ENCODE measurements at places on chromosomes 2 and 18.

DNA sequence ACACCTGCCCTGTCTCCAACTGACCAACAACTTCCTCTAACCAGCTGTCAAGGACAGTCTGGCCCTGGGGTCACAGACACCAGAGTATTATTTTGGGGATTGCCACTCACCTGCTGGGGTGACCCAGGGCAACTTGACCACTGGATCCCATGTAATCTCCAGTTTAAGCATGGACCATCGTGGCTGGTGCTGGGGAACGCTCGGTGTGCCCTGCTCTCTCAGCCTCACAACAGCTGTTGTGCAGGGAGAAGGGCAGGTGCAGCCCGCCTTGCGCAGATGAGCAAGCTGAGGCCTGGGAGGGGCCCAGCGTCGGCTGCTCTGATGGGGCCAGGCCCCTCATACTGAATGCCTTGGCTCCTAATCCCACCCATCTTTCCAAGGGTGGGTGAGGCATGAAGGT lies 21.0 kb upstream of the INHBB start:
- no peak for DNase-seq

DNA sequence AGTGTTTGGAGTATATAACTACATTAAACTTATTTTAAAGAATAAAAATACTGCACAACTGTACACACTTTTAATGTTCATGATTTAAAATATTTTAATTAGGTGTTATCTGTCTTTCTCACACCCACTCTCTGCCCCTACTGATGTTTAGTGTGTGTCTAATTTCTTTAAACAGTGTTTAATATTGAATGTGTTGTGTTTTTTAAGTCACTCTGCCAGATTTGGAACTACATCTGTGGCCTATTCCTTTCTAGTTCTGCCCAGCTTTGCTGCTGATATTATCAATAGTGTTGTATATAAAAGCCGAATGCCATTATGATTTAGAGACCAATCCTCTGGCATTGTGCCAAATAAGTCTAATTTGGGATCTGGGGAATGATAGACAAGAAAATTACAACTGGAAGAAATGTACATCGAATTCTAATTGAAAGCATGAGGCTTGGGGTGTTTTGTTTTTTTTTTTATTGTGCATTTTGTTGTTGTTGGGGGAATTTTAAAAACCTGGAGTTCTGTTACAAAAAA lies 398.0 kb downstream of the CPS1 start:
- DNase-seq = no peak

DNA sequence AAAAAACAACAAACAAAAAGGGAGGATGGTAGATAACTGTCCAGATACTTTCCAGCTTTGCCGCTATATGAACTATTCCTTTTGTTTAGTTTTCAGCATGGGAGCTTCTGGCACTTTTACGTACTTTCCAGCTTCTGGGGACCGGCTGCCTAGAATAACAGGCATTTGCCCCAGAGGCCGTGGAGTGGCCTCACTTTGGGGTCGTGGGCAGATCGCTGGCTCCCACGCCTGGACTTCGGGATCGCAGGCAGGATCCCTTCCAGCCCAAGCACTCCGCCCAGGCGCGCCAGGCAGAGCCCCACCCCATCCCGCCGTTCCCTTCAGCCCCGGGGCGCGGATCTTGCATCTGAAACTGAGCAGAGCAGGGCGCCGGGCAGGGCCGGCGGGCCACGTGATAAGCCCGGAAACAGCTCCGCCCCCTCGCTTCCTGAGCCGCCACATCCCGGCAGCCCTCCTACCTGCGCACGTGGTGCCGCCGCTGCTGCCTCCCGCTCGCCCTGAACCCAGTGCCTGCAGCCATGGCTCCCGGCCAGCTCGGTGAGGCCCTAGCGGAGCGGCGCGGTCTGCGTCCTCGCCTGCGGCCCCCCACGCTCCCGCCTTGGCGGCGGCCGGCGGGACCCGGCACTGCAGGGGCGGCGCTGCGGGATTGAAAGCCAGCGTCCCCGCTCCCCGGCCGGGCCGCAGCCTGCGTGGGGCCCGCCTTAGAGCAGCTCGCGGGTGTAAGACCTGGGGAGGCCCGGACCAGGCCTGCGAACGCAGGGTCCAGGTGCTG lies at the start of gene ATIC:
ATIC (plus strand) TSS at position 435 of the 772 bp plus-strand sequence; CDS start at position 519, 84 bp downstream.
- peak; percentile 82 for DNase-seq

DNA sequence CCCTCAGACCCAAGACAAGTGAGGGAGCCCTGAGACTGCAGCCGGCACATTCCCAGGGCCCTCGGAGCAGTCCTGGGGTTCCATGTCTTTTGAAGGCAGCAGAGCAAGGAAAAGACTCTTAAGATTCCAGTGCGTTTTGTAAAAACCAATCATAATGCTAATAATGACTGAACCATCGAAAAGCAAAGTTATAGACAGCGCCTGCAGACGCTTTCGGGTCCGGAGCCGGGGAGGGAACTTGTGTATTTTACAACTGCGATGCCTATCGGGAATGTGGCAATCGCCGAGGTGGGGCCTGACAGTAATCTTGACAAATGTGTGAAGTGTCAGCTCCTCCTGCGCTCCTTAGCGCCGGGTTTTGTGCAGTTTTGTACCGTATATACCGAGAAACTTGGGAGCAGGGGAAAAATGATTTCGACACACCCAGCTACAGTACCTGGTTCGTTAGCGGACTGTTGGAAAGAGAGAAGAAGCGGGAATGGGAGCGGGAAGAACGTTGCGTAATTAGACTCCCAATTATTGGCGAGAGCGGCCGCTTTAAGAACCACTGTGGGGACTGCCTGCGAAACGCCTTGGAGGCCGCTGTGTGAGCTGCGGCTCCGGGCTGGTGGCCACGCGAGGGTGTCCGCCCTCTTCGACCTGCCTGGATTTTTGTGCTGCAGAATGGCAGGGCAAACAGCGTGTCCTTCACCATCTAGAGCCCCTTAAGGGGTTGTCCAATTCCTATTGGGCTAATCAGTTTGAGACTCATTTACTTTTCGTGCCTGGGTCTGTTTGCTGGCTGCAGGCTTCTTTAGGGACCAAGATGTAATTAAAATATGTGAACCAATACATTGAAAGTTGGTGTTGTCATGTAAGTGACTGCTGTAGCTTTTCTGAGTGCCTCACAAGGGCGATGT lies 2.4 kb downstream of the EPAS1 start:
- DNase-seq = no peak

DNA sequence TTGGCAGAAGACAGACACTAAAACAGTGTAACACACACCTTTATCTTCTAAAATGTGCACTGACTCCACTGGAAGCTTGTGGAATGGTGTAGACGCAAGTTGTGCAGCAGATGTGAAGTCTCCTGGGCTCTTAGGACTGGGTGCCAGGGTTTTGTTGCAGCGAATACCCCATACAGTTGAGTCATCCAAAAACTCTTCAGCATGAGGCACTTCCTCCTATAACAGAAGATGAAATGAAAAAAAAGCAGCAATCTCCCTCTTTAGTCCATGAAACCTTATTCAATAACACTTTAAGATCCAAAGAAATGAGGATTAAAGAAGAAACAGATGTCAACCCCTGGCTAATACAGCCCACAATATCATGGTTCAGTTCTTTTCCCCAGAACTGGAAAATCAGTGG lies 22.2 kb downstream of the BUB1 start:
- no peak for DNase-seq

GRCh38 chr2:233778030-233778429 lies at the start of gene MROH2A:
MROH2A (plus strand) TSS chr2:233778330; CDS start chr2:233779359, 1,029 bp downstream.
- DNase-seq = no peak

GRCh38 chr2:10332402-10333246 lies 29.9 kb downstream of the HPCAL1 start:
- DNase-seq = peak; percentile 31

DNA sequence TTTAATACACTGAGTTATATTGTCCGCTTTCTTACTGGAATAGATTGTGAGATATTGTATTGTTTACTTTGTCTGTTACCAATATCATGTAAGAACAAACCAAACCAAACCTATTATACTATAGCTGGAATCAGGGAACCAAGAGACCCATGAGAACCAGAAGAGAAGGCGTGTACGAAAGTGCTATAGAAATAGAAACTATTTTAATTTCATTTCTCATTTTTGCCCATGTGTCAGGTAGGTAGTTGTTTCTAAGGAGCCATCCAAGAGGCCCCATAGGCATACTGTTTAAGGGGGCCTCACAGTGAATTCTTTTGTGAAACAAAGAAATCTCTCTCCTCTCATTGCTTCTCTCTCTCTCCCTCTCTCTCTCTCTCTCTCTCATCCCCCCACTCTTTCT lies 363.6 kb downstream of the RNF144A start:
- DNase-seq = no peak

- no peak for DNase-seq
These were observed 682.7 kb upstream of the FANCL start for GRCh38 chr2:58923869-58924268.

GRCh38 chr2:45841752-45842407 lies 190.4 kb downstream of the PRKCE start:
- DNase-seq = no peak

DNA sequence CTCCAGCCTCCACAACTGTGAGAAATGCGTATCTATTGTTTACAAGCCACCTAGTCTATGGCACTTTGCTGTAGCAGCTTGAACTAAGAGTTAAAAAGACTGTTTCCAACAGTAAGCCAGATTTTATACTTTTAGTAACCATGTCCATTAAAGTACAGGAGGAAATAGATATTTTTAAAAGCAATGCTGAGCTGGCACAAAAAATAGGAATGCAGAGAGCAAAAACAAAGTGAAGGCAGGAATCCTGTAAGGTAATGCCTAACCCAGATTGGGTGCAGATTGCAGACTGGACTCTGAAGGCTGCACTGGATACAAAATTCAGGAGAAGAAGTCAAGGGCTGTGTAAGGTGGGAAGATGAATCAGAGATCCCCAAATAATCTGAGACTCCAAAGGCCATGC lies 55.5 kb downstream of the SH3YL1 start:
- no peak for DNase-seq

- DNase-seq = peak; percentile 47
These were observed 13.4 kb downstream of the SERPINB7 start for GRCh38 chr18:63788447-63789096.

- DNase-seq = no peak
These were observed 253.9 kb upstream of the KLHL29 start for GRCh38 chr2:23131066-23131575.

DNA sequence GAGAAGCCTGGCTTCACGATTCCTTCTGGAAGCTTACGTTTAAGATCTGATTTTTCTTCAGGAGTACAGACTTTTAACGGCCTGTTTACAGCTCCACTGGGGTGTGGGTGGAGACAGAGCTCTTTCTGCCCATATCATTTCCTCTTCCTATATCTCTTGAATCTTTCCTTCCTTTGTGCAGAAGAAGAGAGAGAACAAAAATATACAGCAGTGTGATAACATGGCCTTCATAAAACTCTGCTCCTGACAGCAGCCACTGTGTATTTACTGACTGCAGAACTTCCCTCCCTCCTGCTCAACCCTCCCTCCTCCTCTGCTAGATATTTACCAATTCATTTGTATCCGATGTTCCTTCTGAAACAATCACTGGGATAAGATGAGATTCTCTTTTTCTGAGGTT lies 34.1 kb upstream of the REEP1 start:
- no peak for DNase-seq

DNA sequence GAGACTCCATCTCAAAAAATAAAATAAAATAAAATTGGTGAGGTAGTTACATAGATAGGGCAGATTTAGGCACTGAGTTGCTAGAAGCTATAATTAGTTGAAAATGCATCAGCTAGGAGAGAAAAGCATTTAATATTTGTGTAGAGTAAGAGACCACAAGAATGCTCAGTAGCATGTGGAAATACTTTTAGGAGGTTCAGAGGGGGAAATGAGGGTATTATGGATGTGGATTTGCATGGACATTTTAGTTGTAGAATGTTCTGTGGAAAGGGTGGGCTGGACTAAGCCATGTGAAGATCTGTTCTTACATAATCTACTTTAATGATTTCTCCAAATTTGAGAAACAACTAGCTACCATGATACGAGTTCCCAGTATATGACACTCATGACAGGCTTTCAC lies 95.5 kb downstream of the ATP9B start:
- no peak for DNase-seq

GRCh38 chr2:230439590-230439989 lies 23.6 kb downstream of the SP100 start:
- DNase-seq = no peak

- no peak for DNase-seq
These were observed 231.0 kb downstream of the INSIG2 start for GRCh38 chr2:118319271-118319684.

DNA sequence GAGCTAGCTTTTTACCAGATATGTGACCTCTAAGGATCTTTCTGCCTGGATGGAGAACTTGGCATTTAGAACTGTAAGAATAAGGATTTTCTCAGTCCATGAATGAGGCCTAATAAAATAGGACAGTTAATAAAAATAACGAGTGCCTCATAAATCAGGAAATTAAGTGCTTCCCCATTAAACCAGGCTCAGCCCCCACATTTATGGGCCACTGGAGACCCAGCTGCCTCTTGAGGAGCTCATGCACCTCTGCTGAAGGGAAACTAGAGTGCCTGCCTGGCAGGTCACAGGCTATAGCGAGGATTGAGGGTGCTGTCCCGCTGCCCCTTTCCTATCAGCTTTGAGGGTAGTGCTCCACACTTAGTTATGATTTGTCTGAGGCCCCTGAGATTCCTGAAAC lies 158.0 kb downstream of the ALK start:
- DNase-seq = no peak

DNA sequence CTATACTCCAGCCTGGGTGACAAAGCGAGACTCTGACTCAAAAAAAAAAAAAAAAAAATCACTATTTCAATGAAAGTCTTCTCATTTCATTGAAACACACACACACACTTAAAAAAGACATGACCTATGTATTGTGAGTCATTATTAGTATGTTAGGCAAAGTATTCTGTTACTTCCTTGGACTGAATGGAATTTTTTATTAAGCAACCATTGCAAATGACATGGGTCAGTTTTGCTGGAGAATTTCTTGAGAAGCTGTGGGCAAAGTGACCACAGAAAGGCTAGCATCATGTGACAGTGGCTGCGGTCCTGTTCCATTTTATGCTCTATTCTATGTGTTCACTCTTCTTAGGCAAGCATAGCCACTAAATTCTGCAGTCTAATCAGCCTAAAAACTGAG lies 695.7 kb downstream of the TDRD15 start:
- DNase-seq = no peak

DNA sequence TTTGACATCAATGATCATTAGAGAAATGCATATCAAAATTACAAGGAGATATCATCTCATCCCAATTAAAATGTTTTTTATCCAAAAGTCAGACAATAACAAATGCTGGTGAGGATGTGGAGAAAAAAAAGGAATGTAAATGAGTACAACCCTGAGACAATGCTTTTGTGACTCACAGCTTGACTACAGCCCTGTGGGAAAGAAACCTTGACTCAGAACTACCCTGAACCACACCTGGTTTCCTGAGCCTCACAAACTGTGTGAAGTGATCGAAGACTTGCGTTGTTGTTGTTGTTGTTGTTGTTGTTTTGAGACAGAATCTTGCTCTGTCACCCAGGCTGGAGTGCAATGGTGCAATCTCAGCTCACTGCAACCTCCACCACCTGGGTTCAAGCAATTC lies 266.6 kb upstream of the MYT1L start:
- DNase-seq = no peak
